ENCODE measurements at places on chromosomes 7 and 10.

- ATAC-seq = peak; percentile 57
These were observed 96.5 kb upstream of the CREB5 start for GRCh38 chr7:28315565-28316410.

DNA sequence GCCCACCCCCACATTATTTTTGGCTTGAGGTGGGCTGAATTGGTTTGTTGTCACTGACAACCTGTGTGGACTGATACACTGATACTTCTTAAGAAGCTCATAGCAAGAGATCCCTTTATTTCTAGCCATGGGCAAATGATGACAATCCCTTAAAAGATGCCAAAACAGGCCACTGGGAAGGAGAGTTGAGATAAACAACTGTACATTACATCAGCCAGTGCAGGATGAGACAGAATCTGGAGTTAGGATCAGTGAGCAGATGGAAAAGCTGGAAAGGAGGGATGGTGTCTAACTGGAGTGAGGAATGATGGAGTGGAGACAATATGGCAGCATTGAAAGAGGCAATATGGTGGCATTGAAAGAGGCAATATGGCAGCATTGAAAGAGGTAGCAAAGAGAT lies 195.9 kb upstream of the LYZL2 start:
- ATAC-seq = no peak

- ATAC-seq = no peak
These were observed 96.1 kb downstream of the PDGFA start for GRCh38 chr7:423312-424260.

DNA sequence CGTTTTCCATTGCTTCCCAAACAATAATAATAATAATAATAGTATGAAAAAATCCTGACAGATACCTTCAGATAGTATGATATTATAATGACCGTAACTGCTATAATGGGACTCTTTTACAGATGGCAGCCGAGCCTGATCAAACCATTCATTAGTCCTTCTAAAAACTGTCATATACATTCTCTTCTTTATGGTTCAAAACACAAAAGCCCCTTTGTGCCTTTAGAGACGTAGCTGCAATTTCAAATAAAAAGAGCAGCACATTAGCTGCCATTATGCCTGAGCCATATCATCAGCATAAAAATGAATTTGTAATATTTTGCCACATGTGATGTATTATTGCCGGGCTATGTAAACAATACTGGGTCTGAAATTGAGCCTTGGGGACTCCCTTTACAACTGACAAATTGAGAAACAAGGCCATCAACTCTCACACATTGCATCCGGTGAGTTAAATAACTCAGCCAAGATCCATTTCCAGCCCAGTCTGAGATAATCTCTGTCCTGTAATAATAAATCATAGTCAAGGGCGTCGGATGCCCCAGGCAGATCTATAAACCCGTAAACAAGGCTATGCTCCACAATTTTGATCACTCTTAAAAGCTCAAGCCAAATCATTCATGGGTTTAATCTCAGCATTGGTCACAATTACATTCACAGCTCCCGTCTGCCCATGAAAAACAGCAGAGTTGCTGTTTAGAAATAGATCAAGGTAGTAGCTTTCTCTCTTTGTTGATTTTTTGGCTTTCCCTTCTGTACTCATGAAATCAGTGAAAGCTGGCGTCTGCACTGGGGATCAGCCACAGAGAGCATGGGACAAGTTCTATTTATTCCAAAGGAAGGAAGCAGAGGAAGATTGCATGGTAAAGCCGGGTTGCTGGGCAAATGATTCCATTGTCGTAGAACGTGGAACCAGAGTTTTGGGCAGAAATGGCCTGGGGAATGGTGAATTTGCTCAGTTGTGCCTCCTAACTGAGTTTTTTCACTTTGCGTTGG lies 150.1 kb upstream of the BMPER start:
- no peak for ATAC-seq

- peak; percentile 92 for ATAC-seq
These were observed 27.8 kb downstream of the RBM20 start for GRCh38 chr10:110671788-110672579.

DNA sequence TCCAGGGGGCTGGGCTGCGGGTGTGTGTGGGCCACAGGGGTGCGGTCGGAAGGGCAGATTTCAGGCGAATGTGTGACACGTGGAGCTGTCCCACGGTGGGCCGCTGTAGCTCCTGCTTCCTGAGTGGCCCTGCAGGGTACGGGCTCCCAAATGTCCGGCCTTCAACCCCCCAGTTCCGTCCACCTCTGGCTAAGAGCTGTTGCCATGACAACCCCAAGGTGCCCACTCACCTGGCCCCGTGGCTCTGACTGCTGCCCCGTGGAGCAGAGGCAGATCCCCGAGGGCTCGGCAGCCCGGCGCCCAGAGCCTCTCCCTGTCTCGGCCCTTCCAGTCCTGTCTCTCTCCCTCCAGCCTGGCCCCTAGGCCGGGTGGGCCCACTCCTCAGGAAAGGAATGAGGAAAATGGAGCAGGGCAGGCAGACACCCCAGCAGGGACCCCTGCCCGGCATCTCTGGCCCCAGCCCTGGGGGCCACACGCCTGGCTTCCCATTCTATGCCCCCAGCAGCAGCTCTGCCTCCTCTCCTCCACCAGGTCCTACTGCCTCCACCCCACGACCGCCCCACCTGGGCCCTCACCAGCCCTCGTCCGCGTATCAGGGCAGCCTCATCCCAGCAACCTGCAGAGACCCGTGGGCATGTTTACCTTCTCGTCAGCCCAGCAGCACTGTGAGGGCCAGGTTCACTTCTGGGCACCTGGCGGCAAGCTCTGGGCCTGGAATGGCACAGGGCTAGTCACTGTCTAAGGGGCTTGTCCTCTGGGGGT lies 215.6 kb downstream of the ELFN1 start:
- ATAC-seq = no peak

DNA sequence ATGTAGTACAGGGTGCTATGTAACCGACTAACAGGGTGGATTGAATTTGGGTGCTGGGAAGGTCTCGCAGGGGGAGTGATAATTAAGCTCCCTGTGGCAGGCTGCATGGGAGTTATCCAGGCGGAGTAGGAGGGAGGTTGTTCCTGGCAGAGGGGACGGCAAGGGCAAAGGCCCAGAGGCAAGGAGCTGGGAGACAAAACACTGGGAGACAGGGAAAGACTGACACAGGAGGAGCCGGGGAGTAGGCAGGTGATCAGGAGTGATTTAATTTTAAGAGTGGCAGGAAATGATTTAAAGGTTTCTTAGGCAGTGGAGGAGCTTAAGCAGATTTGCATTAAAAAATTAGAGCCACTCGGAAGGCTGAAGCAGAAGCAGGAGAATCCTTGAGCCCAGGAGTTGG lies 40.7 kb upstream of the LEP start:
- ATAC-seq = no peak

- ATAC-seq = no peak
These were observed 115.3 kb downstream of the SGMS1 start for GRCh38 chr10:50508315-50509051.

- ATAC-seq = no peak
These were observed 23.1 kb downstream of the DNAJB9 start for GRCh38 chr7:108592646-108593201.

- ATAC-seq = no peak
These were observed 100.5 kb upstream of the SDK1 start for GRCh38 chr7:3200504-3200903.

DNA sequence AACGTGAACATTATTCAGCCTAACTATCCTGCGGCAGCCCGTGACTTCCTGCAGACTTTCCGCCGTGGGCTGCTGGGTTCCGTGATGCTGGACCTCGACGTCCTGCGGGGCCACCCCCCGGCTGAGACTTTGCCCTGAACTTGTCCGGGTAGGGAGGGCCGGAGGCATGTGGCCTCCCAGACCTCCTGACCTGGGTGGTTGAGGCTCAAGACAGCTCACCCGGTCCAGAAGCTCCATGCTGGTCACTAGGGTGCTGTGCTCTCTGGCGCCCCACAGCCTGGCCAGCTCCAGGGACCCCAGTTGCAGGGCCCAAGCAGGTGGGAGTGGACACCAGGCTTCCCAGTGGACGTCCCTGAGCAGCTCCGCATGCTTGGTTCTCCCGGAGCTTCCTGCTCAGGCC lies 4.4 kb downstream of the SPRN start:
- no peak for ATAC-seq

DNA sequence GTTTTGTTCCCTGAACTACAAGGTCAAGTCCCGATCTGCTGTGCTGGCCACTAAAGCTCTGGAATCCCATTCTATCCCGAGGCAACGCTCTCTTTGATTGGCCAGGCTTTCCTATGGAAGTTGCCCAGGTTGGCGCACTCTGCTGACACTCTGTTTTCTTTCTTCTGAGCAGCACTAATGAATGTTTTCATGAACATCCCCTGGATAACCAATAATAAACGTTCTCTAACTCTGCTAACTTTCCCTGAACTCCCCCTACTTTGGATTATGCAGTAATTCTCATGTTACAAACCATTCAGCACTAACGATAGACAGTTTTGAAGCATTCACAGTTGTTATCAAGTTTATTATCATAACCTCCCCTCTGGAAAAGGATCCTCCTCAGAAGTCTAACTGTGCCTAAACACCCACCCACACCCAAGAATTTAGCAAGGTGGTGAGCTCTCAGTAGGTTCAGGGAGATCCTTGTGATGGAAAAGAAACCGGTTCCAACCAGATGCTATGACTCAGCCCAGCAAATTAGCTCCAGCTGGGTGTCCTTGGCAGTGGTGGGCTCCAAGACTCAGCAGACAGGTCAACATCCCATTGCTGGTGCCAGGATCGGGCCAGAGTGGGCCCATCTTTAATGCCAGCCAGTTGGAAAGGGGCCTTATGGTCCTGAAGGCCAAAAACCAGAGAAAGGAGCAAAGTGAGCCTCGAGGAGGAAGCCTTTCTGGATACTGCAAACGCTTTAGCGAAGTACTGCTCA lies 68.4 kb downstream of the CREB3L2 start:
- peak; percentile 67 for ATAC-seq

DNA sequence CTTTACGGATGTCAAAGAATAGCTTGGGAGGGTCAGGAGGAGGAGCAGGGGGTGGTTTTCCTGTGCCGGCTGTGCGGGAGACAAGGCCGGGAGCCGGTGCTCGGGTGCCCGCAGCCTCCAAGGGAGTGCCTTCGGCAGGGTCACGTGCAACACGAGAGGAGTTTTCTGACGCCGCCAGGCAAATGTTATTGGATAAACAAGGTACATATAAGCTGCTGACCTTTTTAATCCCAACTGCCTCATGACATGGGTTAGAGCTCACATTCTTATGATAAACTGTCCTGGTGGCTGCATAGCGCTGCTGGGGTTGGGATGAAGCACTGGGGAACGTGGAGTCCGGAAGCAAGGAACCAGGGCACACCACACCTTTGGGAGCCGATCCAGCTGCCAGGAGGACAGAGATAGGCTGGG lies 124.8 kb upstream of the PDLIM1 start:
- ATAC-seq = peak; percentile 46

DNA sequence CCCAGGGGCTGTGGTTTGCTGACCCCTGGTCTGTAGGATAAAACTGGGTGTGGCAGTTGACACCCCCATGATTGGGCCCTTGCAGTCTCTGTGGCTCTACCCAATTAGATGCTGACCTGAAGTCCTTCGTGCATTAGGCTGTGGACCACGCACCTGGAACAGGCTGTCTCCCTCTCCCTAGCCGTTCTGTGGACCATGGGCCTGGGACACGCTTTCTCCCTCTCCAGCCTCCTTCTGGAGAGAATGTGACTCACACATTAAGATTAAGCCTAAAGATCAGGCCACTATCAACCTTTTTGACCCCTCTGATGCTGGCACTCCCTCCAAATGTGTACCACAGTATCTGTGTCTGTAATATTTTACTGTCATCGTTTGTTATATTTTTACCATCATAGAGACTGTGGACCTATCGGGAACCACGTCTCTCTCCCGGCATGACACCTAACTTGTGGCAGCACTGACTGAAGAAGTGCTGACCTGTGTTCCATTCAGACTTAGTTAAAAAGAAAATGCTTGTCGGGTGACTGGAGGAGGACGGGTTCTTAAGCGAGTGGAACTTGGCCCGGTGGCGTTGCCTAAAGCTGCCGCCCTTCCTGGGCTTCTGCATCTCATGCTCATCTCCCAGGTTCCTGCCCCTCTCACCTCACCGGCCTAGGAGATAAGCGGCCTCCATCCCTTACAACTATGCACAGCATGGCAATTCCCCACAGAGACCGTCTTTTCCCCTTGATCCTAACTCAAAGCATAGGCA lies 92.8 kb downstream of the WDR37 start:
- ATAC-seq = no peak

GRCh38 chr7:41698726-41699125 lies 4.2 kb downstream of the INHBA start:
- ATAC-seq = no peak

GRCh38 chr7:5222841-5223411 lies 32.9 kb downstream of the WIPI2 start:
- ATAC-seq = no peak

- no peak for ATAC-seq
These were observed 349.6 kb downstream of the TFEC start for GRCh38 chr7:115680921-115681320.

DNA sequence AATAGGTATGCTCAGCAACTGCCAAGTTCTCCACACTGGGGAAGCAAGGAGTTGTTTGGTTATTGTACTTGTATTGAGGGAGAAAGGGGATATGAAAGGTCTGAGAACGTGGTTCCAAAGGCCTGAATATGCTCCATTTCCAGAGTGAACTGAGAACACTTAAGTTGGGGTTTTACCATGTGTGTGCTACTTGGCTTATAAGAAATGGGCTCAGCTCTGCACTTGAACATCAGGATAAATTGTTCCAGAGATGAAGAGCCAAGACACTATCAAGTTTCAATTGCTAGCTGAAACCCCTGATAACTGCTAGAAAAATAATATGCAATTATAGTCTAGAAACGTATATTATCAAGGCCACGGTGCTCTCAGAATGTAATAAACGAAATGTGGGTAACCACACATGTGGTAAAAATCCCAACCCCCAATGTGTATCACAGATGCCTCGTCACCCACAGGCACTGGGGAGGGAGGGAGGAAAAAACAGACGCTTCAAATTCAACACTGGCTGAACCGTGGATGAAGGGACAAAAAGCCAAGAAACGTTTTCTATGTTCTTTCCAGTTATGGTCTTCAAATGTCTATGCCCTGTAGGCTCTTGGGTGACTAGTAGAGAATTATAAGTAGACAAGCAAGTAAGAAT lies 16.3 kb downstream of the ELMO1 start:
- ATAC-seq = no peak

- ATAC-seq = no peak
These were observed 260.7 kb downstream of the POLR1F start for GRCh38 chr7:19448091-19448490.

DNA sequence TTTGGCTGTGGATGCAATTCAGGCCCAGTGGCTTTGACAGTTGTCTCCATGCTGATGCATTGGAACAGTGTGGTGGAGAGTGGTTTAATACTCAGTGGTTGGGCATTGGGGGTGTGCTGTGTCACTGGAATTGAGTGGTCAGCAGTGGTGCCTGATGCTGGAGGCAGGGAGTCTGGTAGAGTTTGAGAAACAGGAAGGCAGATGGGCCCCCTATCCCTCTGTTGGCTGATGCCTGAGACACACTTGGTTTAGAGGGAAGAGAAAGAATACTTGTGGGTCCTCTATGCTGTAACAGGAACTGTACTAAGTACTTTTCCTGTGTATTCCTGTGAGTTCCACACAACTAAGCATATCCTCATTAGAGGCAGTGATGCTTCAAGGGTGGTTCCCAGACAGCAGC lies 55.4 kb downstream of the EEPD1 start:
- no peak for ATAC-seq

DNA sequence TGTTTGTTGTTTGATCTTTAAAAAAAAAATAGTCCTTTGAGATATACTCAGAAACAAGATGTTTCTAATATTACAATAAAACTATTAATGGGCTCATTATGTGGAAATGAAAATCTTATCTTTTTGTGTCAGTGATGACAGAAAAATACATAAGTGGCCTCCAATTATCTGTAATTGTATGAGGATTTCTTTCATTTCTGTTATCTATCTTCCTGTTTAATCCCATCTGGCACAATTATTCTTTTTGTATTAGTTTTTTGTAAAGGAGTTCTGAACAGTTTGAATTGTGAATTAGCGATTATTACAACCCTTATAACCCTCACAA lies 270.8 kb downstream of the BBS9 start:
- no peak for ATAC-seq
